HEK293T (cell line): ENCODE measurements at places on chromosomes 2 and 18.

DNA sequence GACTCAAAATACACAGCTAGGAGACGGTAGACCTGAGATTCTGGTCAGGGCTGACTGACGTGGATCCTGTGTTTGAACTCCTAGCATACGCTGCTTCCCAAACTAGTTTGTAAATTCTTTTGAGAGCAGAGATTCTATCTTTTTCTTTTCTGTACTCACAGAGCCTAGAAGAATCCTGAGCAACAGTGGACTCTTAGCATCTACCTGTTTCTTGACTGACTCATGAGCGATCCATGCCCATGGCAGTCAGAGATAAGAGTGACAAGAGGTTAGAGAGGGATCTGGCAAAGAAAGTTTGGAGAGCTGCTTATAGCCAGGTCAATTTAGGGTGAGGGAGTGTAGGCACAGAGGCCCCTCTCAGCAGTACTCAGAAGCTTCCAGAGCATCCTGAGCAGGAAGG, 41.1 kb upstream of the PPP1CB start:
- DNase-seq = no peak

GRCh38 chr2:41768310-41768709, 279.5 kb upstream of the PKDCC start:
- DNase-seq = no peak

DNA sequence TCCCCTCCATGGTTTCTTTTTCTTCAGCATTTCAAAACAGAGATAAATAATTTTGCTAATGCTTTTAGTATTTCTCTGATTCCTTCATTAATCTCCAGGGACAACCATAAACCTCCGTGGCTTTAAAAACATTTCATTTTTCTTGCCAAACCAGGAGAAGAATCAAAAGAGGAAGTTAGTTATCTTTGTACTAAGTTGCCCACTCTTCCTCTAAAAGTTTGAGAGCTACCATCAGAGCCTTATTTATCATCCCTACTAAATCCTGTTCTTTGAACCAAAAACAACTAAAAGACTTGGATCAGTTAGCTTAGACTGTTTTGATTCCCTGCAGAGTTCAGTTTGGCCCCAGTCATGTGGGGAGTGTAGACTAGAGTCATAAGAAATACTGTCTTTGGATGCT, 208.4 kb downstream of the SETBP1 start:
- DNase-seq = no peak

GRCh38 chr2:169046440-169047151, 15.5 kb upstream of the ABCB11 start:
- DNase-seq = no peak

- DNase-seq = no peak
Observed at GRCh38 chr18:79917853-79918614, 33.4 kb downstream of the SLC66A2 start.

GRCh38 chr2:106191511-106192016, 2.5 kb downstream of the UXS1 start:
- DNase-seq = no peak
